Transverse colon (tissue), 4 donors: ENCODE measurements at places on chromosomes 6 and 20.

- no peak for DNase-seq
These were observed 5.6 kb downstream of the TOP1 start for GRCh38 chr20:41034239-41034638.

- no peak for DNase-seq
These were observed 144.6 kb downstream of the SOBP start for GRCh38 chr6:107634324-107635056.

GRCh38 chr6:117795234-117795633 is 111.8 kb upstream of the SLC35F1 start:
- DNase-seq, result no peak

GRCh38 chr6:168778201-168778600 is 337.2 kb downstream of the SMOC2 start:
- DNase-seq, result no peak
